ENCODE measurements at places on chromosomes 7 and 10.
A peak's percentile ranks its signal among the peaks of the same experiment; 100 is the strongest.

DNA sequence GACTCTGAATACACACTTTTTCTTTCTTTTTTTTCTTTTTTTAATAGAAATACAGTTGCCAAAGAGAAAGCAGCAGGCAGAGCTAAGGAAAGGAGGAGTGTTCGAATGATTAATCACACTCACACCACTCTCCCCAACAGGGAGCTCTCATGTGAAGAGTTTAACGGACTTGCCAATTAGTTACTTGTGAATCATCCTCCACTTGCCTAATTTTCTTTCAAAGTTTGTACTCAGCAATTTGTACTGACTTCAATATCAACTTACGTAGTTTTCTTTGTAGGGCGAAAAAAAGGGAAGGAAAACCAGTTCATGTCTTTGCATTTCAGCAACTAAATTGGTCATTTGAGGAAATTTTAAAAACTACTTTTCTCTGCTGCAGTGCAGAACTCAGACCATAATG, 109.2 kb downstream of the PIP4K2A start:
- H3K36me3 ChIP-seq: peaks cover 39% of the 10 kb centered on the region
- peaks cover 70% of the 10 kb centered on the region for H3K4me1 ChIP-seq
- H3K4me3 ChIP-seq: peak overlapping the region; percentile 24
- no peak for DNase-seq

GRCh38 chr7:12801107-12801506, 113.7 kb downstream of the ARL4A start:
- no peaks in the 10 kb centered on the region for H3K4me1 ChIP-seq
- DNase-seq: no peak
- no peaks in the 10 kb centered on the region for H3K36me3 ChIP-seq
- no peak overlapping the region for H3K4me3 ChIP-seq
- H3K27me3 ChIP-seq: peaks cover 3% of the 10 kb centered on the region
- no peak overlapping the region for H3K27ac ChIP-seq

GRCh38 chr7:21640105-21640504, 97.3 kb downstream of the DNAH11 start:
- no peaks in the 10 kb centered on the region for H3K4me1 ChIP-seq
- no peak overlapping the region for H3K4me3 ChIP-seq
- no peak overlapping the region for H3K27ac ChIP-seq
- no peaks in the 10 kb centered on the region for H3K36me3 ChIP-seq
- DNase-seq: no peak
- peaks cover 2% of the 10 kb centered on the region for H3K27me3 ChIP-seq

DNA sequence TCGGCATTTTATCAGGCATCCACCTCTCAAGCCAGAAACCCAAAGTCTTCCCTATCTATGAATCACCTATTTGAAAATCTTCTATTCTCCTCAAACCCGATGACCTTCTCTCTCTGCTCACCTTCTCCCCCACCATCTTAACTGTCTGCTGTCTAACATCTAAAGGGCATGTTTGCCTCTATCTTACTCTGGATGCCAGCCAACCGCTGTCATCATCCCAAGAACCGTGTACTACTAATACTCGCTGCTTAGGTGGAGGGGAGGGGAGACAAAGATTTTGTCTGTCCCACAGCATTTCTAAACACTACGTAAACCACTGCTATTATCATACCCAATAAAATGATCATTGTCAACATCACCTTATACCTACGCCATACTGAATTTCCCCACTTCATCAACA, 29.5 kb downstream of the PAXIP1 start:
- peaks cover 38% of the 10 kb centered on the region for H3K36me3 ChIP-seq
- H3K27me3 ChIP-seq: no peaks in the 10 kb centered on the region
- H3K27ac ChIP-seq: peak overlapping the region; percentile 25
- H3K4me1 ChIP-seq: peaks cover 26% of the 10 kb centered on the region
- no peak for DNase-seq
- no peak overlapping the region for H3K4me3 ChIP-seq

DNA sequence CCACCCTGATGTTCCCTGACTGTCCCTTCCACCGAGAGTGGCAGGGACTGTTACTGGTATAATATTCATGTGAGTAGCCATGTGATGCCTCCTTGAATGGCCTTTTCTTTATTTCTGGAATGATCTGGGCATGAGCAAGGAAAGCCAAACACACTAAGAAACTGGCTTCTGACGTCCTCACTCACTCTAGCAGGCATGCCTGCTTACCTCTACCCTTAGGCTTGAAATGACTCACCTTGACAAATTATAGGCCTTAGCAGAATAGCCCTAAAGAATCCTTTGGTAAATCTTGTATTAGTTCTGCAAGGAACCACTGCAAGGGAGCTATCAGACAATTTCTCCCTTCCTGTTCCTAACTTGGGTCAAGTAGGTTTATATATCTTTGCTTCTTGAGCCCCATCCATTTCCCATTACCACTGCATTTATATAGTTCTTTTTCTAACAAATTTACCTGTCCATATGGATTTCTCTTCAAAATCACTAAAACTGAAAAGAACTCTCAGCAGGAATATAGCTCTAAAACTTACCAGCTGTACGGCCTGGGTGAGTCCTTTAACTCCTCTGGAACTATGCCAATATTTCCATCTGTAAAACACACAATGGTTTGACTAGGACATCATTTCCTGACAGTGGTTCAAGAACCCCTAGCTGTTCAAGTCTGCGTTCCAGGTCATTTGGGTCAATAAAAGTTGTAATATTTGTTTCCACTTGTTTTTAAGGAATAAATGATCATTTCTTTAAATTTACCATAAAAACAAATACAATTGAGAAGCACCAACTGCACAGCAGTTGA, 13.0 kb upstream of the NDUFA5 start:
- H3K27ac ChIP-seq: no peak overlapping the region
- no peak for DNase-seq
- H3K27me3 ChIP-seq: no peaks in the 10 kb centered on the region
- no peak overlapping the region for H3K4me3 ChIP-seq

DNA sequence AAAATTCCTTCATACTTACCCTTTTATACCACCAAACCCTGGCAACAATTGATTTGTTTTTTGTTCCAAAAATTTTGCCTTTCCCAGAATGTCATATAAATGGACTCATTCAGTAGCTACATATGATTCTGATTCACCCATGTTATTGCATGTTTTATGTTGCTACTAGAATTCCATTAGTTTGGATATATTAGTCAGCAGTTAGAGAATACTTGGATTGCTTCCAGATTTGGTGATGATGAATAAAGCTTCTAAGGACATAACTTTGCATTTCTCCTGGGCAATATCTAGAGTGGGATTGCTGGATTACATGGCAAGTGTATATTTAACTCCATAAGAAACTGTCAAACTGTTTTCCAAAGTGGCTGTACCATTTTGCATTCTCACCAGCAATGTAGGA, 806.9 kb downstream of the DNAJB9 start:
- DNase-seq: no peak
- H3K4me3 ChIP-seq: no peak overlapping the region
- no peaks in the 10 kb centered on the region for H3K27me3 ChIP-seq
- no peak overlapping the region for H3K27ac ChIP-seq

- H3K27ac ChIP-seq: no peak overlapping the region
- H3K4me3 ChIP-seq: no peak overlapping the region
- no peaks in the 10 kb centered on the region for H3K4me1 ChIP-seq
- H3K36me3 ChIP-seq: peaks cover 8% of the 10 kb centered on the region
Measured at GRCh38 chr10:112715581-112715980, 234.5 kb upstream of the TCF7L2 start.

DNA sequence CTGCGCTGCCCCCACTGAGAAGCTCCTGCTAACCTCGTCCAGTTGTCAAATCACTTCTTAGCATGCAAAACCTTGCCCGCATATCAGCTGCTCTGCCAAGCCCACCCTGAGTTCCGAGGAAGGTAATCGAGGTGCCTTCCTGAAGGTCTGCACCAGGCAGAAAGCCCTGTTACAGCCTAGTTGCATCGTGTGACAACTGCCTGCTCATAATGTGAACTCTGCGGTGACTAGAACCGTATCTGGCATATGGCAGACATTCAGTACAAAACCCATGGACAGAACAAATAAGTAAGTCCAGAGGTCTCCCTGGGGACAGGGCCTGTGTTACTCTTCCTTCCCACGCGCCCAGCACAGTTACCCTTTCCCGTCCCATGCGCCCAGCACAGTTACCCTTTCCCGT, 394.3 kb downstream of the DNAJB6 start:
- no peak overlapping the region for H3K4me3 ChIP-seq
- H3K4me1 ChIP-seq: no peaks in the 10 kb centered on the region
- peaks cover 4% of the 10 kb centered on the region for H3K27me3 ChIP-seq

GRCh38 chr7:131104596-131105293, 222.9 kb upstream of the MKLN1 start:
- H3K27me3 ChIP-seq: no peaks in the 10 kb centered on the region
- peak overlapping the region; percentile 76 for H3K4me3 ChIP-seq
- peaks cover 33% of the 10 kb centered on the region for H3K36me3 ChIP-seq
- peak overlapping the region; percentile 26 for H3K27ac ChIP-seq
- DNase-seq: no peak
- H3K4me1 ChIP-seq: peaks cover 58% of the 10 kb centered on the region

DNA sequence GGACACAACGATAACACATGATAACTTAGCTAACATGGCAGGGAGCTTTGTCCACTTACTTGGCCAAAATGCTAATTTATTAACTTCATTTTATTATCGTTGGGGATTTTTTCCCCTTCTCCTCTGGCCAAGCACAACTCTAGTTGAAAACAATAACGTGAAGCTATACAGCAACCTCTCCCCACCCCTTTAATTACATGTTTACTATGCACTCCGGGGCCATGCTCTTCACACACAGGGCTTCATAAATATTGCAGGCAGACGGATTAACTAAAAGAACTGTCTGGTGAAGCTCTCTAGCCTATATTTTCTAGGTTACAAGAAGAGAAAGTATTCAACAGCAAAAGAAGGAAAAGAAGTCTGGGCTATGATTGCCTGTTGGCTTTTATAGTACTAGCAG, 51.7 kb downstream of the XRCC2 start:
- H3K36me3 ChIP-seq: no peaks in the 10 kb centered on the region
- H3K27ac ChIP-seq: no peak overlapping the region
- DNase-seq: no peak
- no peaks in the 10 kb centered on the region for H3K4me1 ChIP-seq
- peaks cover 2% of the 10 kb centered on the region for H3K27me3 ChIP-seq

DNA sequence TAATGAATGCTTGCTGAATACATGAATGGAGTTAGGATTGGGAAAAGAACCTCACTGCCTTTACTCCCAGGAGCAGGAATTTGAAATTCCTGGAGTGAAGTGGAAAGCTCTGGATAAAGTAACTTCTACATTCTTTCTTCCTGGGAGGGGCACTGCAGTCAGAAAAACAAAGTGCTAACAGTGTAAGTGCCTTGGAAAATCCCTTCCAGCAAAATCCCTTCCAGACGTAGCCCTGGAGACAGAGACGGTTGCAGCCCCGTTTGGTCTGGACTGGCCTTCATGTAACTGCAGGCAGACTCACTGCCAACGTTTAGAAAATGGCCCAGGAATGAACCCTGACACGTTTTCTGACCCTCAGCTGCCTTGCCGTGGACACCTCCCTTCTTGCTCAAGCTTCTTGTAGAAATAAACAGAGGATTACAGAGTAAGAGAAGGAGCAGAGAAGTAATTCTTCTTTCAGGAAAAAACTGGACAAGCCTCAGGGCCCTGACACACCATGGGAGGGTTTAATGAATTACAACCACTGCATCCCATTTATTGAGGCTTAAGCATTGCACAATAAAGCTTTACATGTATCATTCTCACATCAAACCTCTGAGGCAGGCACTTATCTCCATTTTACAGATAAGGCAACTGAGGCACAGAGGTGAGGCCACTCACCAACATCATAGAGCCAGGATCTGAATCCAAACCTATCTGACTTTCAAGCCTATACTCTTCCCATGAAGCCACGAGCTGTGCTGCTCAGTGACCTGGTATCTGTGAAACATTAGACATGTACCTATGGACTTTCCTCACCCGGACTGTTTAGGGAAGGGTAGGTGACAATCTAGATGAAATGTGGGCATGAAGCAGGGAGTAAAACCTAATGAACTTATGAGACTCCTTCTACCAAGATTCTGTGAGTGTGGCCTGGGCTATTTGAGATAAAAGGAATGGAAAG, 7.8 kb downstream of the ITPRIP start:
- peaks cover 31% of the 10 kb centered on the region for H3K36me3 ChIP-seq
- peak overlapping the region; percentile 93 for H3K27ac ChIP-seq
- H3K27me3 ChIP-seq: no peaks in the 10 kb centered on the region
- DNase-seq: no peak

DNA sequence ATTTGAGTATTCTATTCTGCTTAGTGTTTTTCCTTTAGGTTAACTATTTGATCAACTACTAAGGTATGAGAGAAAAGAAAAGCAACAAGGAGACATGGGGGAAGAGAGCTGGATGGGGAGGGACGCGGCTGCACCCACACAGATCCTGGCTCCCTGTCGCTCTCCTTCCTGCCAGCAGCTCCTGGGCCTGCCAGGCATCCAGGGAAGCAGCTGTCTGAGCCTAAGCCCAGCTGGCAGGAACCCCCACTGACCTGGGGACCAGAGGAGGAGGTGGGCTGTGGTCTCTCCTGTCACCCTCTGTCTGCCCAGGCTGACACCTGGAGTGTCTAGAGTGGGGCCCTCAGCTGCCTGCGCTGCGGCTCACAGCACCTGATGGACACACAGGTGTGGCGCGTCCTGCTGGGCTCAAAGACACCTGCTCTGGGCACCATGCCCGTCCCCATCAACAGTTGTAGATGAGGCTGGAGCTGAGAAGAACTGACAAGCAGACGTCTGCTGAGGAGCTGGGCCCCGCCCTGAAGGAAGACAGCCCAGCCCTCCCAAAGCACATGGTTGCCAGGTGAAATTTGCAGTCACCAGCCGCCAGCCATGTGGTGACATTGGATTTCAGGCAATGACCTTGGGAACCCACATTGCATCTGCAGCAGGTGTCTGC, 207.9 kb downstream of the PLXNA4 start:
- no peaks in the 10 kb centered on the region for H3K36me3 ChIP-seq
- no peak overlapping the region for H3K4me3 ChIP-seq
- no peak overlapping the region for H3K27ac ChIP-seq
- no peak for DNase-seq
- H3K4me1 ChIP-seq: no peaks in the 10 kb centered on the region

DNA sequence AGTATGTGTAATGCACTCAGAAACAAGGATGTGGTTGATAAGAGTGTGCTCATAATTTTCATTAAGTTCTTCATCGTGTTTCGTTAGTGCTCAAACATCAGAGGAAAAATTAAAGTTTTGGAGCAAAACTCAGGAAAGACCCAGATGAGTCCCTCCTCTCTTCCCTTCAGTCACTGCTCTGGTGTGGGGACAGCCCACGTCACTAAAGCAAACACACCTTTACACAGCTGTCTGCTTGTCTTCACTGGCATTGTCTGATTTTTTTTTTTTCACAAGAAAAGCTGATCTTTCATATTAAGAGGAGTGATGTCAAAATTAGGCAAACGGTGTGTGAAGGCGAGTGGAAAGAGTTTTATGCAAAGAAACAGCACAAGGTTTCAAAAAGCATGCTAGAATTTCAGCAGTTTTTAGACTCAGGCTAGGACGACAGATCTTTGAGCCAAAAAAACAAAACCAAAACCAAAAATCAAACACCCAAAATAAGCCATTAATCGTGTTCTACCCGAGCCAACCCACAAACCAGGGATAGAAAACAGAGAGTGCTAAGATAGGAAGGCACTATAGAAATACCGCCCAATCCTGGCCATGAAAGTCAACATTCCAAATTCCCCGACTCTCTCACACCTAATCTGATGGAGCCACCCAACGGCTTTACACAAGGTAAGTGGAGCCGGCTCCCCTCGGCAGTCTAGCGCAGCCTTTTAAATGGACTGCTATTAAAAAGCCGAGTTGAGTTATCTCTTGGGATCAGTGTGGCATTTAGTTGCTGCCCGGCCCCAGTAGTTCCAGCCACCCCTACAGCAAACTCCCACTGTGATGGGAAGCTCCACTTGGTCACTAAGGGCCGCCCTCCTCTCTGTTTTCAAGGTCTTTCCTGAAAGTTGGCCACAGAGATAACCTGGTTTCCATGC, 27.9 kb upstream of the GATA3 start:
- H3K27me3 ChIP-seq: peaks cover 29% of the 10 kb centered on the region
- peak overlapping the region; percentile 38 for H3K4me3 ChIP-seq
- peaks cover 13% of the 10 kb centered on the region for H3K4me1 ChIP-seq
- no peaks in the 10 kb centered on the region for H3K36me3 ChIP-seq
- DNase-seq: no peak

Measured in activated T-helper 1 cell treated with anti-CD3 and anti-CD28 coated beads, Interleukin-12 subunit alpha, Interleukin-12 subunit beta, Interleukin-2, Interleukin-4 antibody, amounts not matched to agents 30 ng/mL and 10 ng/mL and 1 ng/mL, durations not matched to agents 14 hours and 24 hours and 36 hours (primary cell).